RKO (cell line): ENCODE measurements at places on chromosomes 5 and 9.

DNA sequence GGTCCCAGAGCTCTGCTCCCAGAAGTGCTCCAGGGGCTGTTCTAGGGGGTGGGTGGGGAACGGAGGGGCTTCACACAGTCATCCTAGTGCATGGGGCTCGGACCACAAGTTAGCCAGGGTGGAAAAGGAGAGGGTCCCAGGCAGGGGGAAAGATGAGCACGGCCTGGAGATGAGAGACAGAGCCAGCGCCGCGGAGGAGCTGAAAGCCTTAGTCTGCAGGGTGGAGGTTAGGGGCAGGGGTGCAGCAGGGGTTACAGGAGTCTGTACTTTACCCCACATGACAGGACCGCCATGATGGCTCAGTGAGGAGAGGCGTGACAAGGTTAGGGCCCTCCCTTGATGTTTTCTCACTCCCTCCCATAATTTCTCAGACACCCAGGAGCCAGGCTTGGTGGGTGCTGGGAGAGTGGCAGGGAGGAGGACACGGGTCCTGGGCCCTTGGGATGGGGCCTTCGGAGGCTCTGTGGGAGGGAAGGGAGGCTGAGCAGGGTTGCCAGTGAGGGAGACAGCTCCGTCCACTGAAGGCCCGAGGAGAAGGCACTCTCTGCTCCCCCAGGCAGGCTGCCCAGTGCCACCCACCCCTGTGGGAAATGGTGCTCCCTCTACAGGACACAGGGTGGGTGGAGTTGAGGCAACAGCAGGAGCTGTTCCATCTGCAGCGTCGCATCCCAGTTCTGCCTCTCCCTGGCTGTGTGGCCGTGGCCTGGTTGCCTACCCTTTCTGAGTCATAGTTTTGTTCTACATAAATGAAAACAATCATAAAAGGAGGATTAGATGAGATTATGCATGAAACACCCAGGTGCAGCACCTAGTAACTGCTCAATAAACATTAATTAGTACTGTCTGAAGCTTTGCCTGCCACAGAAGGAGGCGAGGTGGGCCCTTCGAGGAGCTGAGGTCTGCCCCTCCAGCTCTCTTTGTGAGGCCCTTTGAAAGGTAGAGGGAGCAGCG is 66.2 kb downstream of the NDST1 start:
- no peak for DNase-seq

DNA sequence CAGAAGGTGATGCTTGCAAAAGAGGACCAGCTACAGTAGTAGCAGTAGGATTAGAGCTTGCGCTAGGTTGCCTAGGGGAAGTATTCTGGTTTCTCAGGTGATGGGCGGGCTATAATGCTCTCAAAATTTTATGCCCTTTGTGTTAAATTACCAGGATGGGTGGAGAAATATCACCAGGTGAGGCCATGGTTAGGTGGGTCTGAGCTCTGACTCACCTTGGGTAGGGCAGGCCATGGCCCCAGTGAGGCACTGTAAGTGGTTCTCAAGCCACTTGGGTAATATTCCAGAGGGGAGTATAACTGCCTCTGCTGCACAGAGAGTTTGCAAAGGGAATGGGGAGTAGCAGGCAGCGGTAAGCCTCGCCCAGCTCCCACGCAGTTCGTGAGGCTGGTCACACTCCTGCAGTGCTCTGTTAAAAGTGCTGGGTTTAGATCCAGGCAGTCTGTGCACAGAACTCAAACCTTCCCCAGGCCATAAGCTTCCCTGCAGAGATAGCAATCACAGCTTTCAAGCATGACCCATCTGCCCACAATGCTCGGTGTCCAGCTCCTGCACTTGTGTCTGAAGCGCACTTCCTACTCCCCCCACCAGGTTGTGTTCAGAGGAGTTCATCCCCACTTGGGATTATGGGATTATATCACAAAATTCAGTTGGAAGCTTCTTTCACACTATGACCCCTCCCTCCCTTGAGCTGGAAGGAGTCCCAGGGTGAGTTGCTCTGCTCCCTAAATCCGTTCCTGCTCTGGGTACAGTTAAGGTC is 575.0 kb downstream of the CHSY3 start:
- no peak for DNase-seq

DNA sequence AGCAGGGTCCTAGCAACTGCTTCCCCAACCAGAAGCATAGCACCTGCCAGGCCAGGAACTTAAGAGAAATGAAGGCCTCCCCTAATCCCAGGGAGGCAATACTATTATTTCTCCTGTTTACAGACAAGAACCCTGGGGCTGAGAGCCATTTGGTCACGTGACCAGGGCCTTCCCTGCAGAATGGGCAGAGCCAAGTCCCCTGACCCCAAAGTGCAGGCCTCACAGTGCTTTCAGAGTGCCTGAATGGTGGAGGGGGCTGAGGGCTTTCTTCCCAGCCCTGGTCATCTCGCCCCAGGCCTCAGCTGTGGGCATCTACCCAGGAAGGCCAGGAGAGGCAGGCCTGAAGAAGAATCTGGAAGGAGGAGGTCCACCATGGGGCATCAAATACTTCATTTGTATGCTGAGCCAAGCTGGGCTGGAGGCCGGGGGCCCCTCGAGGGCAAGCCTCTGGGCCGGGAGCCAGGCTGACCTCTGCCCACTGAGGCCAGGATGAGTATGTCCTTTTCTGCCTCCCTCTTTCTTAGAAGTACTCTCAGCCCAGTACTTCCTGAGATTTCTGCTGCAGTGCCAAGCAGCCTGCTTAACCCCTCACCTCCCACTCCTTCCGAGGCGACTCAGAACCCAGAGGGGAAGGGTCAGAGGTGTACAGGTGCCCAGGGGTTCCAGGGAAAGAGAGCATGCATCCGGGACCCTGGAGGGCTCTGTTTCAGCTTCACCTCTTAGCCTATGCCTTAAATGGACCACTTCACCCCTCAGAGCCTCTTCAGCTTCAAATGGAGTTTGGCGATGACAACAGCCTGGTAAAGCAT is 18.9 kb upstream of the DUSP1 start:
- DNase-seq: no peak

DNA sequence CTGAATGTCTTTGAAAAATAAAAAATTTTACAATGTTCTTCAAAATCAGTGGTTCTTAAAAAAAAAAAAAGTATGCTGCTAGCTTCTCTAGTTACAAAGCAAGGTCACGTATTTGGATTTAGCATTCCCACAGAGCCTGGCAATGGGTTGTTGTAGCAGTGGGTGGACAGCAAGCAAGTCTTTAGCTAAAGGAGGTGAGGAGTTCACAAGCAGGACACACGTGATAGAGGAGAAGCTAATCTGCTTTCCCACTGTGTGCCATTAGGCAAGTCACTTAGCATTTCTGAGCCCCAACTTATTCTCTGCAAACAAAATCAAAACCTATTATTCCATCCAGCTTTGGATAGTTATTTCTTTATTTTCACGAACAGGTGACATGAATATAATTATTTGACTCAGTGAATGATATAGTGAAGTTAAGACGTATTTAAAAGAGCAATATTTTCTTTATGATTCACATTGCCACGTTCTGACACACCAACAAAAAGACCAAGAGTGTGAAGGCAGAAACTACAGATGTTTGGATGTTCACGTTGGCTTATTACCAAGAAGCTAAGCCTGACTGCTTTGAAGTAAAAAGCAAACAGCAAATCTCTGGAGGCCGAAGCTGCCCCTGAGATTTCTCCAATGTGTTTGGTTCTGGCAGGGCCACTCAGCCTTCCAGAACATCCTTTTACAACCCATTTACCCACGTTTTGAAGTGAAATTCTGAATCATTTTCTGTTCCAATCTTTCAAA is 612.1 kb upstream of the CDH6 start:
- DNase-seq: no peak

- peak; percentile 48 for DNase-seq
Measured at GRCh38 chr9:69121155-69122081, 52.7 kb upstream of the TJP2 start.

GRCh38 chr5:88662846-88663245 is 220.1 kb downstream of the MEF2C start:
- DNase-seq: no peak
